GF-D8 (cell line): ENCODE measurements at places on chromosomes 3 and 15.
A peak's percentile ranks its signal among the peaks of the same experiment; 100 is the strongest.

GRCh38 chr3:177860184-177860583 lies 662.9 kb upstream of the TBL1XR1 start:
- no peak for DNase-seq

DNA sequence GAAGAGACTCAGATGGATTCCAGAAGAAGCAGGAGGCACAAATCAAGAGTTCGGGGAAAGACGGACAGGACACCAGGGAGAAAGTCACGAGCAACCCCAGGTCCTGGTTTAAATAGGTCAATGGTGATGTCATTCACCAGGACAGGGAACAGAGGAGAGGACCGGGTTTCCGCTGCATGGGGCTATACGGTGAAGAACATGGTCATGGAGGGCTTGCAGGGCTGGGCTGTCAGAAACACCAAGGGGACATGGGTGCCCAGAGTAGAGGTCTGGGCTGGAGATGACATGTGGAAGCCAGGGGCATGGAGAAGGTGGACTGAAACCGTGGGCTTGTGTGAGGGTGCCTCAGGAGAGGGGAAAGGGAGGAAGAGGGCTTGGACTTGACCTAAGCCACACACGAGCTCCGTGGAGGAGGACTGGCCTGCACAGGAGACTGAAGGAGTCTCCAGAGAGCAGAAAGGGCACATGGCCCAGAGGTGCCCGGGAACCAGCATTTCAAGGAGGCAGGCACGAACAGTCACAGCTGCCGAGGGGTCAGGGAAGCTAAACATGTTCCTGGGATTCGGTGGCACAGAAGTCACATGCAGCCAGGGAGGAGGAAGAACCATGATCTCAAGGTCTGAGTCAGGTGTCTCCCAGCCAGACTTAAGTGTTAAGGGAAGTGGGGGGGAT lies 54.2 kb upstream of the RPL32 start:
- DNase-seq, result no peak

DNA sequence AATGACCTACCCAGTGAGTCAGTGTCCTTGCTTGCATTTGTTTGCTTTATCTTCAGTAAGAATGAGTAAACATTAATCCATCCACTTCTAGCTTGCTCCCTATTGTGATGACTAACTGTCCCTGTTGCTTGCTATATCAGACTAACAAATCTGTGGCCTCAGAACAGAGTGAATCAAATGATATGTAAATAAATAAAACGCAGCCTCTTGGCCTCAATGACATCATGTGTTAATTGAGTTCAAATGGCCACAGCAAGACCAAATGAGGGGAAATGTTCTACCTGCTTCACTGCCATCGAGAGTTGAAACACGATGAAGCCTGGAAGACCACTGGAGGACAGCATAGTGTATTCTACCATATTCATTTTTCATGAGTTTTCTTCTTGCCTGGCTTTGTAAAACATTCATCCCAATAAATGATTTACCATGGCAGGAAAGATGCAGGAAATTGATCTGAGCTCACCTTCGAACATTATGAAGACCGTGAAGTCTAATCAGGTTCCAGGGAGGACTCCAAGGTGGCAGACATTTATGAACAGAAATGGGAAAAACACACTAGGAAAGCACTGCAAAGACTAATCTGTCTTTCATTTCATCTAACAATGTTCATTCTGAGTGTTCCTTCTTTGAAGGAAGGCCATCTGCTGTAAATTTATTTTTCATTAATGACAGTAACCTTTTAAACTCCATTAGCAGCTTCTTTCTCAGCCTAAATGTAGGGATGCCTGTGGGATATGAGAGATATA lies 1144.5 kb downstream of the TUSC7 start:
- no peak for DNase-seq

DNA sequence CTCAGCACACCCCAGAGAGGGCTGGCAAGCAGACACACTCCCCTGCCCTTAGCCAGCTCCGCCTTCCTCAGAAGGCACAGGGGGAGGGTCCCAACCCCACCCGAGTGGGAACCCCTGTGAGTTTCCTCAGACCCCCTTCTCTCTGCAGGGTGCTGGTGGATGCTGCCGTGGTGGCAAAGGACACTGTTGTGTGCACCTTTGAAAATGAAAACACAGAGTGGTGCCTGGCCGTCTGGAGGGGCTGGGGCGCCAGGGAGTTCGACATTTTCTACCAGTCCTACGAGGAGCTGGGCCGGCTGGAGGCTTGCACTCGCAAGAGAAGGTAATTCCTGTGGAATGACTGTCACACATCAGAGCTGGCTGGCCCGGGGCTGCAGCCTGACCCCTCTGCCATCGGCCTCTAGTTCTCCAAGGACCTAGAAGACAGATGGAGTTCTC lies 149.4 kb downstream of the LRRK1 start:
- DNase-seq, result no peak

GRCh38 chr3:9970020-9970652 lies 16.5 kb downstream of the EMC3 start:
- DNase-seq, result no peak

GRCh38 chr3:45759851-45760250 lies 36.5 kb downstream of the SLC6A20 start:
- no peak for DNase-seq

- peak; percentile 66 for DNase-seq
Measured at GRCh38 chr15:51623386-51623938, 891 bp upstream of the DMXL2 start.

GRCh38 chr15:98522127-98522526 lies 126.2 kb upstream of the IGF1R start:
- DNase-seq, result no peak

DNA sequence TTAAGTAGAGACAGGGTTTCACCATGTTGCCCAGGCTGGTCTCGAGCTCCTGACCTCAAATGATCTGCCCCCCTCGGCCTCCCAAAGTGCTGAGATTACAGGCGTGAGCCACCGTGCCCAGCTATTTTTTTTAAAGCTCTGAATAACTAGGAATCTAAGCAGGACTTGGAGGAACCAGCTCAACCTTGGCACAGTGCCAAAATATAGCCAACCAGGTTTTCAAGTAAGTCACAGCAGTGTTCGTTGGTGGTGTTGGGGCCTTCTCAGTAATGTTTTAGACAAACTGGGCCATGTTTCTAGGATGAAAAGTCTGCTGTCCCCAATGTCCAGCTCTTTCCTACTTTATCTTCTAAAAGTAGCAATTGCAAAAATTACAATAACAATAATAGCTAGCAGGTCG lies 6.4 kb upstream of the ADAM10 start:
- no peak for DNase-seq

DNA sequence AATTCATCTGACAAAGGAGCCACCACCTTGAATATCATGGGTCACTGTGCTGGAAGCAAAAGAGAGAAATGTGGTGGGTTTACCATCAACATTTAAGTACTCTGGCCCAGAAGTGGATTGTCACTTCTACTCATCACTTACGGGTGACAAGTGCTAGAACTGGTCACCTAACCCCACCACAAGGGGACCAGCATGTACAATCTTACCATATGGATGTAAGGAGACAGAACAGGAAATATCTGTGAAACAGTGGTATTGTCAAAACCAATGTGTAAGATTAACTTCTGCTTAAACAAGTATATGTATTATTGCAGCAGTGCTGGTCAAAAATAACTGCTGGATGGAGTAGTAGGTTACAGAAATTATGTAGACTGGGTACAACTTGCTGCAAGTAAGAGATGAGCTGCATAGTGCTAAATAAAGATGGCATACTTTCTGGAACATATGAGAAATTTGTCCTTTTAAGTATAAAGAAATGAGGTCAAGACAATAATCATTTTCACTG lies 171.8 kb downstream of the POTEB3 start:
- DNase-seq, result no peak

- DNase-seq, result no peak
Measured at GRCh38 chr3:132564070-132564465, 33.0 kb upstream of the ACKR4 start.

GRCh38 chr3:15206662-15207576 lies 873 bp downstream of the CAPN7 start:
- DNase-seq, result no peak

DNA sequence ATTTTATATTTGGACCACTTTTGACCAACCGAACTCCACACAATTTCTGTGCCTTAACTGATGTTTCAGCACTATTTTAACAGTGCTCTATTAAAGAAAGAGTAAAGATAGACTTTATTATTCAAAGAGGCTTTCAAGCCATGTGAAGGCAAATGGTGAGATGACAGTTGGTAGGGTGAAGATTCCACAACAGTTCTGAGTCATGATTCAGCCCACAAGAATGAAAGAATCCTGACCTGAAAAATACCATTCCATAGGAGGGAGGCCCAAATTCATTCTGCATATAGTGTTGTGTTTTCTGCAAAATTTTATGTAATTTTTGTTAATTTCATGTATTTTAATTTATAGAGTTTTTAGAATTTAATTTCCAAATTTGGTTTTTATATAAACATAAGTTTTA lies 135.6 kb upstream of the STAC start:
- no peak for DNase-seq

GRCh38 chr15:48935236-48935635 lies 28.5 kb downstream of the SHC4 start:
- DNase-seq, result no peak
